ENCODE measurements at places on chromosomes 2 and 18.

- DNase-seq, result peak; percentile 24
- no peak overlapping the region for H3K27ac ChIP-seq
- H3K36me3 ChIP-seq, result no peaks in the 10 kb centered on the region
- no peaks in the 10 kb centered on the region for H3K27me3 ChIP-seq
- no peaks in the 10 kb centered on the region for H3K4me1 ChIP-seq
Measured at GRCh38 chr2:229348128-229348527, 77.0 kb upstream of the PID1 start.

DNA sequence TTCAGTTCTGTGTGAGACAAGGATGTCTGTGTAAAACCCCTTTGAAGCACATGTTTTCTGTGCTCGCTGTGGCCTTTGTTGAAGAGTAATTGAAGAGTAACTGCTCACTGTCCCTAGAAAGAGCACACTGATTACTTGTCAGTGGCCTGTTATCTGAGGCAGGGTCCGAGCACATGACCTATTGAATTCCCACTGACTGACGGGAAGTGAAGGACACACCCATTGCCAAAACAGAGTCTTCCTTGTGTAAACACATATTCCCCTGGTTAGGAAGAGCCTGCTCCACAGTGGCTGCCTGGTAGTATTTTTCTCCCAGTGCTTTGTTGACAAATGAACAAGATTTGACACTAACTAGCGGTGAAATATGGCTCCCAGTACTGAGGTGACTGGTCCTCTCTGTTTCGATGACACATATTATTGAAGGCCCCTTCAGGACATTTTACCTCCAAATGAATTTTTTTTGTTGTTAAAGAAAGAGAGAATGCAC is 148.5 kb upstream of the GYPC start:
- no peak overlapping the region for H3K4me3 ChIP-seq
- no peaks in the 10 kb centered on the region for H3K36me3 ChIP-seq
- no peak overlapping the region for H3K27ac ChIP-seq

- no peaks in the 10 kb centered on the region for H3K36me3 ChIP-seq
- no peaks in the 10 kb centered on the region for H3K27me3 ChIP-seq
- DNase-seq, result no peak
- H3K27ac ChIP-seq, result no peak overlapping the region
- H3K4me3 ChIP-seq, result no peak overlapping the region
- no peaks in the 10 kb centered on the region for H3K4me1 ChIP-seq
Measured at GRCh38 chr2:175461839-175462238, 280.3 kb upstream of the ATP5MC3 start.

- peaks cover 15% of the 10 kb centered on the region for H3K4me1 ChIP-seq
- no peak overlapping the region for H3K4me3 ChIP-seq
- H3K36me3 ChIP-seq, result peaks cover under 1% of the 10 kb centered on the region
Measured at GRCh38 chr2:68190991-68191731, 33.5 kb downstream of the PNO1 start.

DNA sequence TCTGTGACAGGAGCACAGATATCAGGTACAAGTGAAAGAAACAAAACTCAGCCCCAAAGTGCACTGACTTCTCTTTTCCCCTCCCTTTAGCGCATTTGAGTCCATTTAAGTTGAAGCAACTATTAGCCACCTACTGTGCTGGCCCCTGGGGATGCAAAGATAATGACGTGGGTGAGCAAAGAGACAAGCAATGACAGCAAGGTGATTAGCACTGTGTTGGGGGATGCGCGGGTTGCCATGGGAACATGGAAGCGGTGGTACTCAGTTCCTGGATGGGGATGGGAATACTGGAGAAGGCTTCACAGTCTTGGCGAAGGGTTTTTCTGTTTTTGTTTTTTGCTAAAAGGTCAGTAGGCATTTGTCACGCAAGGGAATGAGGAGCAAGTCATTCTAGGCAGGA is 205.8 kb downstream of the LDLRAD4 start:
- no peaks in the 10 kb centered on the region for H3K36me3 ChIP-seq
- DNase-seq, result no peak
- H3K27ac ChIP-seq, result no peak overlapping the region
- peaks cover 3% of the 10 kb centered on the region for H3K4me1 ChIP-seq

DNA sequence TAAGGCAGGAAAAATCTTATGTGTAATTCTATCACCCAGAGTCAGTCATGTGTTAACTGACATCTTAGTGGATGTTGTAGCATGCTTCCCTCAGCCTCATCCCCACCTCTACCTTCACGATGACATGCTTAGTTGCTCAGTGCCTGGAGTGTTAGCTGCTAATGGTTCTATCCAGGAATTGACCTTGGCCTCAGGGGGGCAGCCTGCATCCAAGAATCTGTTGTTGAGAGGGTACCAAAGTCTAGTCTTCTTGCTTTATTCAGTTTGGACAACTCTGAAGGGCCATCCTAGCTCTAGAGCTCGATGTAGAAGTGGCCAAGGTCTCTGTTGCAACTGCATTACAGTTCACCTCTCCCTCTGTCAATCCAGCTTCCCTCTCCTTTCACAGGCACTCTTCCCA is 61.2 kb downstream of the ACYP2 start:
- peak; percentile 14 for DNase-seq
- H3K36me3 ChIP-seq, result no peaks in the 10 kb centered on the region
- H3K27ac ChIP-seq, result no peak overlapping the region
- no peaks in the 10 kb centered on the region for H3K27me3 ChIP-seq

GRCh38 chr2:44075541-44075940 is 79.8 kb upstream of the LRPPRC start:
- peak; percentile 41 for DNase-seq
- no peak overlapping the region for H3K4me3 ChIP-seq
- no peaks in the 10 kb centered on the region for H3K36me3 ChIP-seq
- no peak overlapping the region for H3K27ac ChIP-seq
- H3K27me3 ChIP-seq, result no peaks in the 10 kb centered on the region

- H3K4me3 ChIP-seq, result no peak overlapping the region
- peaks cover 20% of the 10 kb centered on the region for H3K4me1 ChIP-seq
- H3K36me3 ChIP-seq, result no peaks in the 10 kb centered on the region
- H3K27me3 ChIP-seq, result no peaks in the 10 kb centered on the region
Measured at GRCh38 chr18:3794537-3795348, 344.8 kb downstream of the TGIF1 start.

DNA sequence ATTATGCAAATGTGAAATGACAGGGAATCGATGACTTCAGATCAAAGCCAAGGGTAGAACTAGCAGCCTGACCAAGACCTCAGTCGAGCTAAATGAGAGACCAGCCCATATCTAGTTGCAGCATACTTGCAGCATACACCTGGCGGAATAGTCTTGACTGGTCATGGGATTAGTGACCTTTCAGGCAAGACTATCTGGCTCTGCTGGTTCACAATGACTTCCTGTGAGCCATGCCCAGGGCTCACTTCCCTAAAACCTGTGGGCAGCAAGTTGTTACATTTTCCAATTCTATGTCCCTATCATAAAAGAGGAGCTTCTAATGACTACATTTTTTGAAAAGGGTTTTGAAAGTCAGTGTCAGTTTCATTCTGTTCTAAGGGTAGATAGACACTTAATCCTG is 1624.9 kb upstream of the CELF4 start:
- H3K27ac ChIP-seq, result no peak overlapping the region
- no peaks in the 10 kb centered on the region for H3K4me1 ChIP-seq
- no peaks in the 10 kb centered on the region for H3K36me3 ChIP-seq
- no peak overlapping the region for H3K4me3 ChIP-seq

- H3K27me3 ChIP-seq, result no peaks in the 10 kb centered on the region
- no peaks in the 10 kb centered on the region for H3K36me3 ChIP-seq
- DNase-seq, result no peak
- H3K27ac ChIP-seq, result no peak overlapping the region
Measured at GRCh38 chr2:187442378-187442777, 5.7 kb downstream of the CALCRL start.

DNA sequence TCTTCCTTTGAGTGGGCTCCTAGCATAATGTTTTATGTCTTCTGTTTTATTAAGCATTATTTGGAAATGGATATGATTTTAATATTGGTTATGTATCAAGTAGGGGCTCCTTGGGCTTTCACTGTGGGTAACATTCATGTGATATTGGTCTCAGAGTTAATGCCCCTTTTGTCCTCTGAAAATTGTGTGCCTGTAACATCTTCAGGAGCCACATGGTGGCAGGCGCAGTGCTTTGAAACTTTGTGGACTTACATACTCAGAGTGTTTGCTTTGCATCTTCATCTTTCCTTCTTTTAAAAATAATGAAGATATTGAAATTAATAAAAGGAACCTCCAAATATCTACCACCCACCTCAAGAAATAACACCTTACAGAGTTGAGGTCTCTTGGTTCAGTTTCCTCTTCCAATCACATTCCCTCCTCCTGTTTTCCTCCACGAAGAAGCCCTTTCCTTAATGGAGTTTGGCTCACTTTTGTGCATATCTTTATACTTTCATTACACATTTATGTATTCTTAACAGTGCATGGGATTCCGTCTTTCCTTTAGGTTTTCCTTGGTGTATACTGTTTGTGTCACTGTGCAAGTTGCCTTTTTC is 73.5 kb downstream of the LIMS1 start:
- no peaks in the 10 kb centered on the region for H3K36me3 ChIP-seq
- peaks cover 12% of the 10 kb centered on the region for H3K4me1 ChIP-seq
- no peak for DNase-seq

DNA sequence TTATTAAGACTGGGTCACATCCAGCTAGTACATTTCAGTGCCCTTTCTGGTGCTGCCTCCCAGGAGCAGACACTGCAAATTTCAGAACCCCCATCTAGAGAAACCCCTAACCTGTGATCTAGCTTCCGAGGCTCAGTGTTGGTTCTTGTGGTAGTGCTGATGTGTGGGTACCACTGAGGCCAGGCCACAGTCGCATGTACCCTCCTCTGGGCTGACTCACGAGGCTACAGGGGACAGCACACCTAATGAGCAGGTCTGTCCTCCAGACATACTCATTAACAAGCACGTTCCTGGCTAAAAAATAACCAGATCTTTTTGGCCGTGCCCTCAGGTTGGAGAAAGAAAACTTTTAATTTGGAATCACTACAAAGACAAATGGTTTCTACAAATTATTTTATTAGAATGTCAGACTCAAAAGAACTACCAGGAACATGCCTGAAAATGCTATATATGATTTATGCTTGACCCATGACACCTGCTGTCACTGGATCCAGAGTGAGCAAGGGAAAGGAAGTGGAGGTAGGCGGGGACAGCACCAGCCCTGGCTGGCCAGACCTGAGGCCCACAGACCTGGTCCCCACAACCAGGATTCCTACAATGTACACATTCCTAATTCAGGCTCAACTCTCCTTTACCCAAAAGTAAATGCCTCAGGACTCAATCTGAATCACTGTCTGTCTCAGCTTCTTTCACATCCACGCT is 8.5 kb downstream of the CIAO1 start:
- no peaks in the 10 kb centered on the region for H3K4me1 ChIP-seq
- H3K27ac ChIP-seq, result no peak overlapping the region

DNA sequence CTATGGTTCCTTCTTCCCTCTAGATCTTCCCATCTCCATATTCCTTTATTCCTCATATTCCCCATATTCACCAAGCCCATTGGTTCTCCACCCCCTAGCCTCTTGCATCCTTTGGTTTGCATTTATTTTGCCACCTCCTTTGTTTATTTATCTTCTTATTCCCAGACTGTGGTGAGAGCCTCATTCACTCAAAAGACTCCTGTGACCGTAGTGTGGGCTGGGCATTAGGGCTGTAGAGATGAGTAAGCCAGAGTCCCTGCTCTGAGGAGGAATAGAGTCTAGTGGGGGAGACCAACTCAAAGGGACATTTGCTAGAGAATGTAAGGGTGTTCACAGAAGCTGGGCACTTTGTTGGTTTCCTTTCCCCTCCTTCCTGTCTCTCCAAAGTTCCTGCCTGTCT is 8.3 kb downstream of the ATG16L1 start:
- peaks cover 61% of the 10 kb centered on the region for H3K36me3 ChIP-seq
- no peak overlapping the region for H3K27ac ChIP-seq
- no peak overlapping the region for H3K4me3 ChIP-seq
- H3K4me1 ChIP-seq, result no peaks in the 10 kb centered on the region

DNA sequence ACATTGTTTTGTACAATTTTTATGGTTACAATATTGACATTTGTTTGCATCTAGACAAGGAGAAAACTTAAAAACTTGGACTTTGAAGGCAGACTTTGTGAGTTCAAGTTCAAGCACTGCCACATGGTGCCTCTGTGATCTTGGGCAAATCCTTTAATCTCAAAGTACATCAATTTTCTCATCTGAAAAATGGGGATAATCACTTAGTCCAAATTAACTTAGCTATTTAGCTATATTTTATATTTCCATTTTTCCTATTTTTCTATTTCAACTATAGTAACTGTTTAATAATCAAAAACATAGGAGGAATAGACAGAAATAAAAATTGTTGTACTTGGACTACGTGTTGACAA is 38.7 kb downstream of the IL1R2 start:
- no peaks in the 10 kb centered on the region for H3K36me3 ChIP-seq
- H3K4me1 ChIP-seq, result peaks cover 34% of the 10 kb centered on the region
- DNase-seq, result no peak
- H3K27me3 ChIP-seq, result no peaks in the 10 kb centered on the region
- H3K27ac ChIP-seq, result no peak overlapping the region

GRCh38 chr2:175807031-175807873 is 194.8 kb downstream of the LNPK start:
- H3K4me3 ChIP-seq, result no peak overlapping the region
- DNase-seq, result peak; percentile 55
- no peaks in the 10 kb centered on the region for H3K4me1 ChIP-seq
- H3K27me3 ChIP-seq, result no peaks in the 10 kb centered on the region
- no peak overlapping the region for H3K27ac ChIP-seq

GRCh38 chr2:160596441-160596840 is 102.8 kb upstream of the RBMS1 start:
- H3K36me3 ChIP-seq, result no peaks in the 10 kb centered on the region
- no peak overlapping the region for H3K27ac ChIP-seq
- H3K27me3 ChIP-seq, result no peaks in the 10 kb centered on the region

- H3K27ac ChIP-seq, result no peak overlapping the region
- no peak for DNase-seq
- no peaks in the 10 kb centered on the region for H3K4me1 ChIP-seq
- H3K4me3 ChIP-seq, result no peak overlapping the region
Measured at GRCh38 chr2:170063456-170064235, 114.3 kb upstream of the MYO3B start.

DNA sequence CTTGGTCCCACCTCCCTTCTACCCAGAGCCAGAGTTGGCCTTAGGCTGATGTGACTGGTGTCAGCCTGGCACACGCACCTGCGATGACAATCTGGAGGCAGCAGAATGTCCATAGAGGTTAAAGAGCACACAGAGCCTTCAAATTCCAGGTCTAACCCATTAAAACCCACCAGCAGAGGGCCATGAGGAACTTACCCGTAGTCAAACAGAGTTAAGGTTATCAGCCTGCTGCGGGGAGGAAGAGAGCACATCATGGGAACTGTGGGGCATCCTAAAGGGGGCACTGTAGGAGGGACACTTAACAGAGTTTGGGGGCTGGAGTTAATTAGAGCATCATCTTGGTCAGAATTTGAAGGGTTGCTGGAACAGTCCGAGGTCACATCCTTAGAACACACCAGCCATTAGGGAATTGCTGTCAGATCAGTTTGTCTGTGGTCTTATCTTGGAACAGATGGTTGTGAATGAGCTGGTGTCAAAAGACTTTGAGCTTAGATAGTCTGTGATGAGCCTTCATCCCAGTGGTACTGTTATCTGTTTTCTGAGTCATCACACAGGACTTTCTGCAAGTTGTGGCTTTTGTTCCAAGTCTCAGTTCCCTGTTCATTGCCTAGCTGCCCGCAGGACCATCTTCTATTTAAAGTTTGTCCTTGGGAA is 248.6 kb downstream of the LOXHD1 start:
- H3K27ac ChIP-seq, result no peak overlapping the region
- peaks cover 5% of the 10 kb centered on the region for H3K27me3 ChIP-seq
- H3K36me3 ChIP-seq, result no peaks in the 10 kb centered on the region
- H3K4me3 ChIP-seq, result no peak overlapping the region
- DNase-seq, result peak; percentile 11
- peaks cover 9% of the 10 kb centered on the region for H3K4me1 ChIP-seq

- H3K27me3 ChIP-seq, result no peaks in the 10 kb centered on the region
- H3K27ac ChIP-seq, result no peak overlapping the region
- H3K4me1 ChIP-seq, result peaks cover 2% of the 10 kb centered on the region
Measured at GRCh38 chr2:42085706-42086487, 38.1 kb downstream of the PKDCC start.

Measured in astrocyte (in vitro differentiated cells and primary cell).